Kidney epithelial cell (primary cell): ENCODE measurements at places on chromosomes 12 and 14.

DNA sequence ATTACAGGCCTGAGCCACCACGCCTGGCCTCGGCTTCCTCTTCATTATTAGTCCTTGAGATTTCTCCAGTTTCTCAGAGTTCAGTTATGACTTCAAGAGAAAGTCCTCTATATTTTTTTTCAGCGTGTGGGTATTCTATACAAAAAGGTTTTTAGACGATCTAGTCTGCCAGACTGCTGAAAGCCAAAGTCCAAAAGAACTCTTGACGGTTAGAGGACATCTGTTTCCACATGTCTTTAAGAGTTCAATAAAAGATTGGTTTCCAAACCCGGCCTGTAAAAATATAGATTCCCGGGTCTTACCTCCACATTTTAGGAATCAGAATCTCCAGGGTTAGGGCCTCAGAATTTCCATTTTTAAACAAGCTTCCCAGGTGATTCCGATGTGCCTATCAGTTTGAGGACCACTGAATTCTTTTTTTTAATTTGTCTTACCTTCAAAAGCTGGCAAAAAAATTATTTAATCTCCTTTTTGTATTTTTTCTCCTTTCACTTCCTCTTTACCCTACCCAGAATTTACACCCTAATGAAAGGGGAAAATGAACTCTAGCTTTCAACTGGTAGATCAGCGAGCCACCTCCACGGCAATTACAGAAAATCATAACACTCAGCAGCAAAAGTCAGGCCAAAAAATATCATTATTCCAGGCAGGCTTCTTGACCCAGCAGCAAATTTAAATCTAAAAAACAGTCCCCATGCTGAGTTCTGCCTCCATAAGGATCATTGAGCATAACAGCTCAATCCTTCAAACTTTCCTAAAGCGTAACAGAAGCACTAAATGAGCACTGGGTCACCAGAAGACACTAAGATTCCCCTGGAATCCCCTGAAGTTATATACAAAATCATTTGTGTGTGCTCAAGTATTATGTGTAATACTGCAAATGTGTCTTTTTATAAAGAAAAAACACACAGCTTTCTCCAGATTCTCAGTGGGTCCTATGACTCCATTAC, 8.7 kb downstream of the NT5DC3 start:
- no peak for DNase-seq

DNA sequence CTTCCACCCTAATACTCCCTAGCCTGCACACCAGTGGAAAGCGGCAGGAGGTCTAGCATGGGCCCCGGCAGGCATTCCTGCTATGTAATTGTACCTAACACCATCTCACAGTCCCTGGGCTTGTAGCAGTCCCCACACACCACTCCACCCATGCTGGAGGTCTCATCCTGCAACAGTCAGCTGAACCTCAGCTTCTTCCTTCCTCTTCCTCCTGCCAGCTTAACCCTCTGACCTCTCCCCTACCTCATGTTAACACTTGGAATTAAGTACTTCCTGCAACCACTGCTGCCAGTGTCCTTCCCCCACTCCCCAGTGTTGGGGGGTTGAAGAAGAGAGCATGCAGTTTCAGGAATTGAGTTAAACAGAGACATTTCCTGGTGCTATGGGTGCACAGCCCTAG, 7.6 kb downstream of the ADCY4 start:
- no peak for DNase-seq

DNA sequence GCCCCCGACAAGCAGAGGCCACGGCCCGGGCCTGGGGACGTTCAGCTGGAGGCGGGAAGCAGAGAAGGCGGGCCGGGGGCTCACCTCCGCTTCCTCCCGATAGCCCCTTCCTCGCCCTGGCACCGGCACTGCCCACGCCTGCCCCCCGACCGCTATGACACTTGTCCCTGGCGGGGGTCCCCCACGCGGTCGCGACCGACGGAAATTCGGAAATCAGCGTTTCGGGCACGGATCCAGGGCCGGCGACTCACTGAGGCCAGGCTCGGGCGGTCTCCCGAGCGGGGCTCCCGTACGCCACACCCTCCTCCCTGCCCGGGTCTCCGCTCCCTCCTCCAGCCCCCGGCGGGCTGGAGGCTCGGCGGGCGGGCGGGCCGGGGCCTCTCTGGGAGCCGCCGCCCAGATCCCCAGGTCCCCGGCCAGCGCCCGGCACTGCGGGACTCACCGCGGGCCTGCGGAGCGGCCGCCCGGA, 581 bp downstream of the PITPNM2 start:
- DNase-seq, result no peak

GRCh38 chr12:104669089-104669721, 212.5 kb downstream of the CHST11 start:
- no peak for DNase-seq

GRCh38 chr14:45811155-45811554, 558.2 kb upstream of the MIS18BP1 start:
- no peak for DNase-seq

- DNase-seq, result no peak
Measured at GRCh38 chr12:50411051-50411660, 10.5 kb downstream of the LARP4 start.

- DNase-seq, result no peak
Measured at GRCh38 chr14:24080888-24081738, 9.8 kb downstream of the CPNE6 start.

- no peak for DNase-seq
Measured at GRCh38 chr14:100152091-100152490, 7.4 kb downstream of the DEGS2 start.

- DNase-seq, result no peak
Measured at GRCh38 chr14:88232771-88233170, 90.3 kb downstream of the KCNK10 start.

DNA sequence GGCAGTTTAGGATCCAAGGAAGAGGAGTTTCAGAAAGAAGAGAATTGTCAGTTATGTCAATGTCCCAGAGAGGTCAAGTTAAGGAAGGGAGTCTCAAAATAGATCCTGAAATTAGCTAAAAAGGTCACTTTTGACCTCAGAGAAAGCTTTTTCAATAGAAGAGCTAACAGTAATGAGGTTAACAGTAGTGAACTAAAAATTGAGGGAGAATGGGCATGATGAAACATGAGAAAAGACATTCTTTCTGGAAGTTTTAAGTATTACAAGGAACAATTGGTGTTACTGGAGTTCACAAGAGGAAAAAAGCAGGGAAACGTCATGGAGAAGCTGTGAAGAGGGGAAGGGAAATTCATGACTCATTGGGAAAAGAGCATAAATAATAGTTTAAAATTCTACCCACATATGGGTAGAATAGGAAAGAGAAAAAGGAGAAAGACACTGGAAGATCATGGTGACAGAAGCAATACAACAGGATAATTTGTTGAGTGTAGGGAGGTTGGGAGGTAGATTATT, 381.2 kb upstream of the FAR2 start:
- no peak for DNase-seq

- no peak for DNase-seq
Measured at GRCh38 chr14:64196814-64197411, 97.3 kb downstream of the ESR2 start.

DNA sequence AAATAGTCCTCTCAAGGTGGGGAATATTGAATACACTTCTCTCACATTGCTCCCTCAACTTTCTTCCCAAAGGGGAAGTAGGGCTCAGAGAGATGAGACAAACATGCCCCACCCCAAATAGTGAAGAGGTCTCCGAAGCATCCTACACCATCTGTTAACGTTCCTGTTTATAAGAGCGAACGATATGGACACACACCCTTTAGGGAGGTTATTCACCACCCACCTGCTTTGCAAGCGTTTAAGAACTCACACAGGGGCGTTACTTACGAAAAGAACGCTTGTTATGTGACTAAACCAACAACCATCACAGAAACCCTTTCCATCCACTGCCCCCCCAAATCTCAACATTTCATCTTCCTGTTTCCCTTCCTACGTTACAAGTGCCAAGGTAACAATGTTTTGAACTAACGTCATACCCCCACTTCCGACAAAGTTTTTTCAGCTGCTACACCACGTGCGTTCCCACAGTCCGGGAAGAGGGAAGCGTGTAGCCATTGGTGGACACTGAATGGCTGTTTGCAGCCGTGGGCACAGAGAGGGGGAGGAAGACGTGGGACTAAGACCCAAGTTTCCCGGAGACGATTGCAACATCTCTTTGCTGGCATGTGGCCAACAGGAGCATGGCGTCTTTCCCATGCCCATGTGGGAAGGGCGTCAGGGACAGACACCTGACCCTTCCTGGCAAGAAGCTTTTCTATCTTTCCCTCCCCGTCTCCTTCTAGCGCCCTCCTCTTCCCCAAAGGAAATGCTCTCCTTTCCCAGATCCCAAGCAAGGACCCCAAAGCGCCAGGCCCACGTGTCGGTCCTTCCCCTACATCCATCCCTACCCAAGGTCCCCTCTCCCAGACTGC, 1.2 kb downstream of the YBX3 start:
- DNase-seq, result peak; percentile 95

- no peak for DNase-seq
Measured at GRCh38 chr12:76029982-76030340, 1.6 kb downstream of the PHLDA1 start.

- no peak for DNase-seq
Measured at GRCh38 chr12:102503056-102503681, 22.8 kb upstream of the IGF1 start.

- DNase-seq, result no peak
Measured at GRCh38 chr12:2317772-2318171, 265.0 kb downstream of the CACNA1C start.

GRCh38 chr14:104979758-104980610, 1.8 kb upstream of the AHNAK2 start:
- DNase-seq, result no peak

GRCh38 chr14:70779667-70780066, 29.6 kb downstream of the MAP3K9 start:
- no peak for DNase-seq

- peak; percentile 76 for DNase-seq
Measured at GRCh38 chr12:53099071-53099882, 1.8 kb downstream of the IGFBP6 start.

DNA sequence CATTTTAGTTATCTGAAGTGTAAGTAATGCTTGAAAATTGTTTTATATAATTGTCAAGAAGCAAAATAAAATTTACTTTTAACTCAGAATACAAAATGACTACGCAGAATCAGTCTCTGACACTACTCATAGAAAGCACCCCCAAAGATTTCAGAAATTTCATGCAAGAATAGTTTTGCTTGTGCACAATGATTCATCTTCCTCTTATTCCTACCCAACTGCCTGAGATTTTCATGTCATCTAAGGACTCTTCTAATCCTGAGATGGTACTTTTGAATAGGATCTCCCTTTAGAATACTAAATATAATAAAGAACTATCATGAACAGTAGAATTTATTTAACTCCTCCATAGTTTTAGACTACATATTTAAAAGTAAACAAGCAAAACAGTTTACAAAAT, 485.3 kb upstream of the MGAT4C start:
- no peak for DNase-seq

GRCh38 chr12:57815177-57816000, 3.1 kb downstream of the AVIL start:
- DNase-seq, result no peak

- DNase-seq, result no peak
Measured at GRCh38 chr12:40560848-40561247, 131.4 kb upstream of the CNTN1 start.

DNA sequence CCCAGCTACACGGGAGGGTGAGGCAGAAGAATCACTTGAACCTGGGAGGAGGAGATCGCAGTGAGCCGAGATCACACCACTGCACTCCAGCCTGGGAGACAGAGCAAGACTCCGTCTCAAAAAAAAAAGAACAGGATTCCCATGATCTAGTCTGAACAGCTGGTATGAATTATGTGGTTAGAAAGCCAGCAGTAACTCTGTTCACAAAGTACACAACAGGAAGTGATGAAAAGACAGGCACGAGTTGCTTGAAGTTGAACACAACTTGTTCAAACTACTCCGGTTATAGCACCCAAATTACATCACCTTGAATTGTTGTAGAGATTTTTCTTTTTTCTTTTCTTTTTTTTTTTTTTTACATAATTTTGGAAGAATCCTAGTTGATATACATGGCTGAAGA, 238.8 kb upstream of the RGS6 start:
- no peak for DNase-seq

DNA sequence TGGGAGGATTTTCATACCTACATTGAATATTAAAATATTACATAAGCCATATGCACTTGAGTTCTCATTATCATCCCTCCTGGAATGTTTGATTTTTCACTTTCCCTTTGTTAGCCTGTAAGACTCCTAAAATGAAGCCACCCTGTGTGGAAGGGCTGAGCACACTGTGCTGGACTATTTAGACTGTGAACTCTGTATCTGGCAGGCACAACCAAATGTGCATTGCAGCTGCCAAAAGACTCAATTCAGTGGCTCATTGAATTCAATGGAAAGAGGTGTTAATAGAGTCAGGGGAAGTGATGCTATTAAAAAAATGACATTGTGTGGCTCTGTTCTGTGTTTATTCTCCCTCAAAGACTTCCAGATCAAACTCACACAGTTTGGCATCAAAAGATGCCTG, 111.1 kb downstream of the SMOC1 start:
- DNase-seq, result no peak

- peak; percentile 84 for DNase-seq
Measured at GRCh38 chr14:52080808-52081755, 12.2 kb upstream of the NID2 start.

- DNase-seq, result no peak
Measured at GRCh38 chr12:42442888-42443287, 116.9 kb downstream of the PPHLN1 start.

- no peak for DNase-seq
Measured at GRCh38 chr12:120223458-120224303, 22.8 kb upstream of the RPLP0 start.

DNA sequence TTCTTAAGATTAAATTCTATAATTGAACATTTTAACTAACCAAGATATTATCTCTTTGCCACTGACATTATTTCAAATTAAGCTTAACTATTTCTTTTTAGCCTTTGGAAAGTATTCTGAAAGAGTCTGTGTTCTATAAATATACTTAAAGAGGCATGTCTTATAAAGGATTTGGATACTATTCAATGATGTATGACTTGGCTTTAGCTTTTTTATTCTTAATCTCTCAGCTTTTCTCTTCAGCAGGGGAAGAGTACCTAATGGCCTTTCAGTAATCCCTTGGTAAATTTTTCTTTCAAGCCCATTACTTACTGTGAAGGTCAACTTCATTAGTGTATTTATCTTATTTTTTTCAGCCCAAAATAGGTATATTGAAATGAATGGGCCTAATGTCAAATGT, 113.8 kb downstream of the LRRK2 start:
- DNase-seq, result no peak

GRCh38 chr12:67520606-67521005, 127.9 kb upstream of the DYRK2 start:
- no peak for DNase-seq

GRCh38 chr14:40133463-40133862, 701.2 kb upstream of the FBXO33 start:
- DNase-seq, result no peak
